ENCODE measurements at places on chromosomes 7 and 10.

DNA sequence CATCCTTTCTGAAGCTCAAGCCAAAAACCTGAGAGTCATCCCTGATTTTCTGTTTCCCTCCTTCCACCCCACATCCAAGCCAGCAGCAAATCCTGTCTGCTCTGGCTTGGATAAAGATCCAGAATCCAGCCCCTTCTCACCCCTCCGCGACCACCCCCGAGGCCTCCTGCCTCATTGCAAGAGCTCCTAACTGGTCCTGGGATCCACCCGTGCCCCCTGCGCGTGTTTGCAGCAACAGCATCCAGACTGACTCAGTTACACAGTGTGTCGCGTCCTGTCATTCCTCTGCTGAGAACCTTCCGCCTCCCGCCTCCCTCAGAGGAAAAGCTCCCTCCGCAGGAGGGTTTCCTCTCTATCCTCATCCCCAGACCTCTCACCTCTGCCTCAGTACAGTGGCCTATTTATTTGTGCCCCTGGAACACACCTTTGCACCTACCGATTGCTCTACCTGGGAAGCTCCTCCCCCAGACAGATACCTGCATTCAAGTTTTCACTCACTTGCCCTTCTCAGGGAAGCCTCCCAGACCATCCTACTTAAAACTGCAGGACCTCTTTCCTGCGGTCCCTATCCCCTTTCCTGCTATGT lies 21.6 kb upstream of the GRID1 start:
- no peak for DNase-seq

DNA sequence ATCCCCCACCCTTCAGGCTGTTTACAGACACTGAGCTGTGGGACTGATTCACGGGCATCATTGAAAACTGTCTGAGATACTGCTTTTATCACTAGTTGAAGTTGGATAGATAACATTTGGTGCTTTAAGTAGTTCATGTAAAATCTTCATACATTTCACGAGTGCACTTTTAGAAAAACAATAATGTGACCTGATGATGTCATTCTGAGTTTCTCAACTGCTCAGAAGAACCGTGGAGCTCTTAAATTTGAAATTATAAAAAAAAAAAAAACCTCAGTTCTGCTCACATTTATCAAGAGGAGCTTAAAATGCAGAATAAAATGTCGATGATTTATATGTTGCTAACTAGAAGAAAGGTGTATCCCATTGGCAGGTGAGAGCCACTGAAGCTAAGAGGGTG lies 81.5 kb downstream of the GALNT11 start:
- no peak for DNase-seq

DNA sequence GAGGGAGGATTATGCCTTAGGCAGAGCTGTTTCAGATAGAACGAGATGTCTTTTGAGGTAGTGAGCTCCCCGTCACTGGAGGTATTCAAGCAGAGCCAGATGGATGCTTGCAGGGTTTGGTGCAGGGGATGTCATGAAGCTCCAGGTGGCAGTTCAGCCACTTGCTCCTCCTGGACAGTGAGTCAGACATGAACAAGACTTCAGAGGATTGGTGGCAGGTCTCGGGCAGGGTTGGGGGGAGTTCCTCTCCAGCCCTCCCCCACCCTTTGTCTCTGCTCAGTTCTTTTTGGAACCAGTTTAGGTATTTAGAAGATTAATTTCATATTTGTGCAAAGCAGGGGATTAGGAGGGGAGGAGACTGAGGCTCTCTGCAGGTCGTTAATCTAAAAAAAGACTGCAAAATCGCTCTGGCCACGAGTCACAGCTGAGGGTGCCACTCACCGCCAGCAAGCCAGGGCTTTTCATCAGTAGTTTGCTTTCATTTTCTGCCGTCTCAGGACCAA lies 21.5 kb upstream of the MYL10 start:
- DNase-seq: no peak

DNA sequence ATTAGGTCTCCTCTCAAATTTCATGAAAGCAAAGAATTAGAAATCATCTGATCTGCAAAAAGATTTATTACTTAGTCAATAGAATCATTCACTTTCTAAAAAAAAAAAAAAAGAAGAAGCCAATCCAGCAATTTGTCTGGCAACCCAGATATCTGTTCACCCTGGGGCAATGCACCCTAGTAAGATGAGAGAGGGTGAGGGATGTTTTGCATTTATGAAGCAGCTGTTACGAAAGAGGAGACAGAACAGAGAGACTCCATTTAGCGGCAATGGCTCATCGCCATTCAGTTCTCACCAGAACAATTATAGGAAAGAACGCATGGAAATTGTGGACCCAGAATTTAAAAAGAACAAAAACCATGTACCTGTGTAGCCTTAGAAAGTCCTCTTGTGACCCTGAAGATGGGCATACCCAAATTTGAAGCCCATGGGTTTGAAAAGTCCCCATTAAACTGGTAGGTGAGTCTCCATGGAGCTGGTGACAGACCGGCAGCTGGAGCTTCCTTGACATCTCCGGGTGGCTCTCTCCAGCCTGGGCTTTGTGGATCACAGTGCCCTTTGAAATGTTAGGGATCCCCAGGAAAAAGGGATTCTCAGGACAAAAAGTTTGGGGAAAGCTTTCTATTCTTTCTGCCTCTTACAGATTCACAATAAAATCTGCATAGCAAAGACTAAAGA lies 45.5 kb upstream of the CCDC3 start:
- no peak for DNase-seq

DNA sequence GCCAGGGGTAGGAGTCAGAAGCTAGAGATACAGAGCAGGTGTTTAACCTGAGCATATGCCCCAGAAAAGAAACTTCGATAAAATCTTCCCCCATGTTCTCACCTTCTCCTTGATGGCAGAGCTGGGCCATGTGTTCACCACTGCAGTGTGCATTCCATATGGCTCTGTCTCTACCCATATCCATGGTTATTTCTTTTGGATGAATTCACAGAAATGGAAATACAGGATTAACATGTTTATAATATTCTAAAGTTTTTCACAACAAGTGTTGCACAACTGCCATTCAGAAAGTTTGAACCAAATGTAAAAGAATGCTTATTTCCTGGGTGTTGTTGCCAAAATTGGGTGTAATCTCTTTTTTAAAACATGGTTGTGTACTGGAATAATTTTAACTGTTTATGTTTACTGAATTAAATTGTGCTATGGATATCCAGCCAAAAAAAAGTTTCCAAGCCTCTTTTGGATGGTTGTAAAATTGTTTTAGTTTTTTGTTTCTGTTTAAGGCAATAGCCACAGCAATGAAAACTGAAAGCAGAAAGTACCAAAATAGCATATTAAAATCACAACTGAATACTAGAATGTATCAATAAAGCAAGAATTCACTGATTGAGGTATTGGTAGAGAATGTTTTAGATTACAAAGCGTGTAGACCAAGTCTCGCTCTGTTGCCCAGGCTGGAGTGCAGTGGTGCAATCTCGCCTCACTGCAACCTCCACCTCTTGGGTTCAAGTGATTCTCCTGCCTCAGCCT lies 19.9 kb upstream of the CCNY start:
- no peak for DNase-seq

DNA sequence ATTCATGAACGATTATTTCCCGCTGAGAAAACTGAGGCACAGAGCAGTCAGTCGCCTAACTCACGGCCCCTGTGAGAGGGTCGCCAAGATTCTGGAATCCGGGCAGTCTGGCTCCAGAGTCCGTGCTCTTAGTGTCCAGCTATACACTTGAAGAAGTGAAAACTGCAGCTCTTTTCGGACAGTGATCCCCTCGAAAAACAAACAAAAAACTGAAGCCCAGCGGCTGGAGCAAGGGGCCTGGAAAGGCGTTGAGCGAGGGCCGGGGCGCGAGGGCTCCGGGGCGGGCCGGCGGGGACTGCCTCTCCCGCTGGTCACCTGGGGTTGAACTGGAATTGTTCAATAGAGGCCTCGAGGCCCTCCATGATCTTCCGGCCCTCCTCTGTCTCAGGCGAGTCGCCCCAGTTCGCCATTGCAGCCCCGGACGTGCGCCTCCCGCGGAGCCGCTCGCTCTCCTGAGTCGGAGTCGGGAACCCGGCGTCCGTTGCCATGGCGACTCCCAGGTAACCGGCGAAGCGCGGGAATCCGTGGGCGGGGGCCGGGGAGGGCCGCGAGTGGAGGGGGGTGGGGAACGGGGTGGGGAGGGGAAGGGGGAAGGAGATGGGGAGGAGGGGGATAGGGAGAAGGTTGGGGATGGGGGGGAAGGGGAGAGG lies 881 bp downstream of the C10orf67 start:
- DNase-seq: peak; percentile 52

GRCh38 chr10:24287559-24288195 lies 78.7 kb downstream of the KIAA1217 start:
- peak; percentile 2 for DNase-seq

- no peak for DNase-seq
These were observed 400.5 kb downstream of the KCNMA1 start for GRCh38 chr10:77237120-77237519.

- DNase-seq: no peak
These were observed 17.2 kb upstream of the FXYD4 start for GRCh38 chr10:43354330-43354635.

GRCh38 chr7:157561816-157562410 lies 225.1 kb downstream of the DNAJB6 start:
- no peak for DNase-seq
